ENCODE measurements at places on chromosomes 3 and 15. TPM values are rescaled to one million over a fixed set of nuclear protein-coding genes. Genes with fewer than 3 reads are reported as not detected.

Gene PP2D1
- not detected for total RNA-seq

- H3K27ac ChIP-seq, result no peak overlapping the region
- peaks cover 16% of the 10 kb centered on the region for H3K4me1 ChIP-seq
- no peak for DNase-seq
- H3K4me3 ChIP-seq, result no peak overlapping the region
- H3K36me3 ChIP-seq, result no peaks in the 10 kb centered on the region
Observed at GRCh38 chr15:39142500-39142899, 438.4 kb upstream of the THBS1 start.

DNA sequence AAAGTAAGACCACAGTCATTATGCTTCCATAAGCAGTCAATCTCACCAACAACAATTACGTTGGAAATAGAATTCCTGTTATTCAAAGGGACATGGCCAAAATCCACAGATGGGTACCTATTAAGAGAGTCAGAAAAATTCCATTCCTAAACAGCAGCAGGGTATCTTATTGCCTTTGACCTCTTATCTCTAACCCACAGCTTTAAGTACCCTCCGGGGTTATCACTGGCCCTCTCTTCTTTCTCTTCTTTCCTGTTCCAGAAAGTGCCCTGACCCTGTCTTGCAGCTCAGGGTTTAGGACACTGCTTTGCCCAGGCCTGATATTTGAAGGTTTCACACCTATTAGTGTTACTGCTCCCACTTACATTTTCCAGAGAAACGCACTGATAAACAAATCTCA, 428.7 kb downstream of the TBC1D5 start:
- DNase-seq, result no peak
- peaks cover 1% of the 10 kb centered on the region for H3K36me3 ChIP-seq
- H3K27ac ChIP-seq, result no peak overlapping the region
- H3K27me3 ChIP-seq, result no peaks in the 10 kb centered on the region
- no peak overlapping the region for H3K4me3 ChIP-seq

- DNase-seq, result no peak
- no peak overlapping the region for H3K4me3 ChIP-seq
- H3K36me3 ChIP-seq, result peaks cover 4% of the 10 kb centered on the region
- H3K4me1 ChIP-seq, result peaks cover 16% of the 10 kb centered on the region
Observed at GRCh38 chr3:195274259-195274966, 3.5 kb upstream of the XXYLT1 start.

- no peak overlapping the region for H3K27ac ChIP-seq
- H3K4me1 ChIP-seq, result no peaks in the 10 kb centered on the region
- H3K27me3 ChIP-seq, result no peaks in the 10 kb centered on the region
- H3K36me3 ChIP-seq, result no peaks in the 10 kb centered on the region
Observed at GRCh38 chr3:1600700-1601418, 497.8 kb upstream of the CNTN4 start.

GRCh38 chr15:97998307-97999071, 38.0 kb downstream of the ARRDC4 start:
- no peaks in the 10 kb centered on the region for H3K27me3 ChIP-seq
- no peak overlapping the region for H3K4me3 ChIP-seq
- H3K4me1 ChIP-seq, result peaks cover 14% of the 10 kb centered on the region
- no peaks in the 10 kb centered on the region for H3K36me3 ChIP-seq
- no peak overlapping the region for H3K27ac ChIP-seq

DNA sequence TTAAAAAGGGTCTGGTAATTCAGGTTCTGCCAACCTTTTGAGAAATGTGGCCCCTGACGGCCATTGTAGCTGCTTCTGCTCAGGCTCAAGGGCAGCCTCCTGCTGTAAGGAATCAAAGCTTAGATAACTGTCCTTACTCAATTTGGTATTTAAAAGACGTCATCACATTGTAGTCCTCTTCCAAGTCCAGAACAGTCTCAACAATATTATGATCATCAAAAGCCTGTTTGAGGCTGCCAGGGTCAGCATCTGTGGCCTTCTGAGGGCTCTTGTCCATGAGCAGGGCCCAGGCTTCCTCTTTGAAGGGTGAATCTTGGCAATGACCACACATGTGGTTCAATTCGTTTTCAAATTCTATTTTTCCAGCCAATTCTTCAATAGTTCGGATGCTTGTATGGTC, 6.0 kb downstream of the C3orf62 start:
- DNase-seq, result no peak
- no peaks in the 10 kb centered on the region for H3K27me3 ChIP-seq
- no peak overlapping the region for H3K27ac ChIP-seq

GRCh38 chr3:102665183-102665582, 230.4 kb downstream of the ZPLD1 start:
- no peaks in the 10 kb centered on the region for H3K27me3 ChIP-seq
- DNase-seq, result no peak
- no peak overlapping the region for H3K4me3 ChIP-seq
- H3K36me3 ChIP-seq, result no peaks in the 10 kb centered on the region
- no peak overlapping the region for H3K27ac ChIP-seq

DNA sequence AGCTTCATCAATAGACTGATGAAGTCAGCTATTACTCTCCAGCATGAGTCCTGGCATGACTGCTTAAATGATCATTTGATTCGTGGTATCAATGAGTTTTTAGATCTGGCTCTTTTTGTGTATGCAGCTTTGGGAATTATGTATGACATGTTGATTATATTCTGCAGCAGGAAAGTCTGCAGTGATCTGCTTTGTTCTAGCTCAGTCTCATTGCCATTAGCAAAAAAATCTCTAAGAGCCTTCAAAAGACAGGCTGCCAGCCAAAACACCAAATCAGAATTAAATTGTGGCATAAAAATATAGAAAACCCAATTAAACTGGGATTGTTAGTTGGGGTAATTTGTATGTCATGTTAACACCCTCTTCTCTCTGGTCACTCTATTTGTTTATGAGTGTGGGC, 1021.0 kb upstream of the SEMA6D start:
- H3K4me3 ChIP-seq, result no peak overlapping the region
- no peak for DNase-seq
- no peak overlapping the region for H3K27ac ChIP-seq
- H3K27me3 ChIP-seq, result no peaks in the 10 kb centered on the region
- H3K4me1 ChIP-seq, result no peaks in the 10 kb centered on the region
- H3K36me3 ChIP-seq, result no peaks in the 10 kb centered on the region

Gene ELP6
- 42.2 TPM for total RNA-seq

DNA sequence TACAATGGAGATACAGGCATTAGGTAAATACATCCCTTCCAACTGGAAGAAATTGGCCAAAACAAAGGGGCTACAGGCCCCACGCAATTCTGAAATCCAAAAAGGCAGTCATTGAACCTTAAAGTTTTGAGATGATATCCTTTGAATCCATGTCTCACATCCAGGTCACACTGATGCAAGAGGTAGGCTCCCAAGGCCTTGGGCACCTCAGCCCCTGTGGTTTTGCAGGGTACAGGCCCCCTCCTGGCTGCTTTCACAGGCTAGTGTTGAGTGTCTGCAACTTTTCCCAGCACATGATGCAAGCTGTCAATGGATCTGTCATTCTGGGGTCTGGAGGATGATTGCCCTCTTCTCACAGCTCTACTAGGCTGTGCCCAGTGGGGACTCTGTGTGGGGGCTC, 766.7 kb downstream of the ZBBX start:
- no peaks in the 10 kb centered on the region for H3K36me3 ChIP-seq
- H3K27ac ChIP-seq, result no peak overlapping the region
- no peaks in the 10 kb centered on the region for H3K4me1 ChIP-seq
- H3K4me3 ChIP-seq, result no peak overlapping the region
- no peak for DNase-seq
- H3K27me3 ChIP-seq, result no peaks in the 10 kb centered on the region

GRCh38 chr15:98673133-98673532, 24.8 kb downstream of the IGF1R start:
- DNase-seq, result no peak
- H3K36me3 ChIP-seq, result peaks cover 1% of the 10 kb centered on the region
- no peak overlapping the region for H3K4me3 ChIP-seq
- peaks cover 31% of the 10 kb centered on the region for H3K4me1 ChIP-seq

Gene SLC2A2
- not detected for total RNA-seq

DNA sequence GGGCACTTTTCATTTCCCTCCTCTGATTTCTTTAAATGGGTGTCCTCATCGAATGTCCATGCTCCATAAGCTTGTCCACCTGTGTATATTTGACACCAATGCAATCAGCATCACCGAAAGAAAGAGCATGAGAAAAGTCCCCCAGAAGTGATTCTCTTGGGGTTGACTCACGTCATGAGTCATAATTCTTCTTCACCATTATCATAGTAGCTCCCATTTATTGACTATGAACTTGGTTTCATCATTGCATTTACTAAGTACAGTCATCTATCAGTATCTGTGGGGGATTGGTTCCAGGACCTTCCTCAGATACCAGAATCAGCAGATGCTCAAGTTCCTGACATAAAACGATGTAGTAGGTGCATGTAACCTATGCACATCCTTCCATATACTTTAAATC, 372.5 kb upstream of the CFAP20DC start:
- H3K4me1 ChIP-seq, result peaks cover 51% of the 10 kb centered on the region
- peaks cover 4% of the 10 kb centered on the region for H3K36me3 ChIP-seq
- no peak overlapping the region for H3K4me3 ChIP-seq
- no peak for DNase-seq
- no peaks in the 10 kb centered on the region for H3K27me3 ChIP-seq

Gene IFRD2
- 66.0 TPM for total RNA-seq

DNA sequence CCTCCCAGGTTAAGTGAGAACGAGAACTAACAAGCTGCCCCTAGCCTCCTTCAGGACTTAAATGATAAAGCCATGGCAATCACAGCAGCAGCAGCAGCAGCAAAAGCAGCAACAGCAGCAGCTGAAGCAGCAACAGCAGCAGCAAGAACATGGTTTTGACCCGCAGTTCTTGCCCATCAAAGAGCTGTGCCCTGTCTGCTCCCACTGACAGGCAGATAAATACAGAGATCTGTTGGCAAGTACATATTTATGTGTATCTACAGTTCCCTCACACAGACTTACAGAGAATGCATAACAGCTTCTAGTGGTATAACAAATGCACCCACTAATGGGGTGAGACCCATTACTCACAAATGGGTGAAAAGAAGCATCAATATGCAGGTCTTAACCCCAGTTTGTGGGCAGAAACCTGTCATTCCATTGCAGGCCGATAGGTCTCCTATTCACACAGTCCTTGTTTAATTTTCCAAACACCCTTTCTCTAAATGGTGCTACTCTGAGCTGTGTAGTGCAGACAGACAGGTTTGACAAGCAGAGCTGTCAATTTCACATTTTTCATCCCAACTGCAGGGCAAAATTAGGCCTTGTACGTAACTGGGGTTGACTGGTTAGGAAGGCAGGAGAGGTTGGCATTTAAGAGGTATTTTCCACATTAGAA, 316.3 kb downstream of the TIGIT start:
- no peak overlapping the region for H3K27ac ChIP-seq
- no peaks in the 10 kb centered on the region for H3K4me1 ChIP-seq
- DNase-seq, result no peak
- no peak overlapping the region for H3K4me3 ChIP-seq
- H3K36me3 ChIP-seq, result no peaks in the 10 kb centered on the region

- H3K36me3 ChIP-seq, result no peaks in the 10 kb centered on the region
- no peak overlapping the region for H3K4me3 ChIP-seq
- no peaks in the 10 kb centered on the region for H3K4me1 ChIP-seq
- DNase-seq, result no peak
- H3K27me3 ChIP-seq, result no peaks in the 10 kb centered on the region
Observed at GRCh38 chr3:180457225-180457624, 144.7 kb upstream of the TTC14 start.

DNA sequence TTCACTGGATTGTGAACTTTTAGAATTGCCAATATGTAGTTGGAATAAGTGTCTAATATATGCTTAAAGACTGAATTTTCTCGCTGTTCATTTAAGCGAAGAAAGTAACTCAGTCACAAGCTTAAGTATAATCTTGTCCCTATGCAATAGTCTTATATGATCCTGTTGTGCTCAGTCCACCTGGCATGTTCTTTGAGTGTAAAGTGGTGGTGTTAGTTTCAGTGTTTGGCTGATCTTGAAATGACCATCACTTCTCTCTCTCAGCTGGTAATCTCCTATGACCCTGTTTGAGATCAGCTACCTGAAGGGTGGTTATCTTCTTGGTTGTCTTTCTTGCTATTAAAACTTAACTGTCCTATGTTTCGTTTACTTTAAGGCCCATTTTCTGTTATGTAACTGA, 197.5 kb downstream of the PTPRG start:
- H3K27me3 ChIP-seq, result peaks cover 3% of the 10 kb centered on the region
- H3K36me3 ChIP-seq, result no peaks in the 10 kb centered on the region
- H3K4me1 ChIP-seq, result no peaks in the 10 kb centered on the region
- no peak overlapping the region for H3K4me3 ChIP-seq

Gene CPN2
- not detected for total RNA-seq

- H3K27ac ChIP-seq, result no peak overlapping the region
- no peaks in the 10 kb centered on the region for H3K36me3 ChIP-seq
- no peak overlapping the region for H3K4me3 ChIP-seq
- H3K27me3 ChIP-seq, result peaks cover 16% of the 10 kb centered on the region
Observed at GRCh38 chr15:93862791-93863190, 368.6 kb upstream of the MCTP2 start.

GRCh38 chr3:130480736-130481135, 36.2 kb upstream of the COL6A6 start:
- H3K36me3 ChIP-seq, result no peaks in the 10 kb centered on the region
- H3K27me3 ChIP-seq, result peaks cover 5% of the 10 kb centered on the region
- H3K27ac ChIP-seq, result no peak overlapping the region
- H3K4me3 ChIP-seq, result no peak overlapping the region

- no peaks in the 10 kb centered on the region for H3K27me3 ChIP-seq
- H3K4me1 ChIP-seq, result peaks cover 15% of the 10 kb centered on the region
- H3K36me3 ChIP-seq, result peaks cover 4% of the 10 kb centered on the region
- no peak overlapping the region for H3K4me3 ChIP-seq
Observed at GRCh38 chr3:48851407-48851806, 3.7 kb upstream of the PRKAR2A start.

GRCh38 chr3:177830411-177830849, 633.1 kb upstream of the TBL1XR1 start:
- no peaks in the 10 kb centered on the region for H3K36me3 ChIP-seq
- no peak overlapping the region for H3K4me3 ChIP-seq
- H3K27me3 ChIP-seq, result no peaks in the 10 kb centered on the region
- DNase-seq, result no peak
- H3K27ac ChIP-seq, result no peak overlapping the region
- H3K4me1 ChIP-seq, result no peaks in the 10 kb centered on the region

Gene CRELD1
- 13.9 TPM for total RNA-seq

DNA sequence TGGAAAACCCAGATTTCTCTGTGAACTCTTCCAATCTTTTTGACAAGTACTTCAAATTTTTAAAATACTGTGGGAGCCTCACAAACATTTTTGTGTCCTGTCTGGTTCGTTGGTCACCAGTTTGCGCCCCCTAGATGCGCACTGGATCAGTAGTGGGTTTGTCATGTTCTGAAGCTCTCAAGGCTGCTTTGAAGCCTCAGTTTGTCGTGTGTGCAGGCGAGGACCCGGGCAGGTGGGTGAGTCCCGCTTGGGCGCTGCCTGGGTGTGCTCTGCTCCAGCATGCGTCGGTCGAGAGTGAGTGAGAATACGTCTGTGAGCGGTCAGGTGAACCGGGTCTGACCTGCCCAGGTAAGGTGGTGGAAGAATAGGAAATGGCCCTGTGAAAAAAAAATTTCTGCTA, 17.3 kb upstream of the AEN start:
- no peak overlapping the region for H3K4me3 ChIP-seq
- peaks cover 14% of the 10 kb centered on the region for H3K4me1 ChIP-seq
- H3K27me3 ChIP-seq, result peaks cover 66% of the 10 kb centered on the region
- H3K36me3 ChIP-seq, result peaks cover 2% of the 10 kb centered on the region
- H3K27ac ChIP-seq, result no peak overlapping the region
